ENCODE measurements at places on chromosomes 7 and 10. TPM values are rescaled to one million over a fixed set of nuclear protein-coding genes. Genes with fewer than 3 reads are reported as not detected.

TSPAN12 gene
- total RNA-seq, result 9.8 TPM

- H3K36me3 ChIP-seq, result no peaks in the 10 kb centered on the region
- no peak for DNase-seq
- no peaks in the 10 kb centered on the region for H3K27me3 ChIP-seq
- no peak overlapping the region for H3K4me3 ChIP-seq
- H3K27ac ChIP-seq, result no peak overlapping the region
These were observed 242.2 kb downstream of the TSPAN12 start for GRCh38 chr7:120615703-120616102.

- H3K27me3 ChIP-seq, result no peaks in the 10 kb centered on the region
- H3K4me1 ChIP-seq, result peaks cover 18% of the 10 kb centered on the region
- H3K36me3 ChIP-seq, result no peaks in the 10 kb centered on the region
- peak; percentile 93 for DNase-seq
- no peak overlapping the region for H3K4me3 ChIP-seq
These were observed 115.9 kb upstream of the EEPD1 start for GRCh38 chr7:36037121-36037662.

DNA sequence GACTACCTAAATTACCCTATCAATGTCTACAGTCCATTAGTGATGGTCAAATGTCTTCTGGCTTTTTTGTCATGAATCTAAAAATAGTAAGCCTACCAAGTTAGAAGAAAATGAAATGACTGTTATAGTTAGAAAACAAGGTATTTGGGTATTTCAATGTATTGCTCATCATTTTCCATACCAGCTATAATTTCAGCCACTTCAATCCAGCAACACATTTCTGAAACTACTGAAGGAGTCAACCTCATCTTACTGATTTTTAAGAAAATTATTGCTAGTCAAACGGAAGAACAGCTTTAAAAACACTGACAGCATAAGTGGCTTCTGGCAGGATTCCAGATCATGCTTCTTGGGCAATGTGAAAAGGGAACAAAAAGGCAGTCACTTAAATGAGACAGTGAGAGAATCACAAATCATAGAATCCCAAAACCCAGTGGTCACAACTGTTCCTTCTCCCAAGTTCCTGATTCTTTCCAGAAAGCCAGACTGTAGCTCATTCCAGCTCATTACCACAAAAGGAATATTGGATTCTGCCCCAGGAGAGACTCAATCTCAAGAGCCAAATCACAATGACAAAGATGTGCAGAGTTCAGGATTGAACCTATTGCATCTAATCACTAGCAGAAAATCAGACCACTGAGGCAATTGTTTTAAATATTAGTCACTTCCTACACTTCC, 61.2 kb upstream of the LRRN3 start:
- no peaks in the 10 kb centered on the region for H3K36me3 ChIP-seq
- DNase-seq, result peak; percentile 55
- no peaks in the 10 kb centered on the region for H3K27me3 ChIP-seq
- no peak overlapping the region for H3K27ac ChIP-seq
- no peak overlapping the region for H3K4me3 ChIP-seq

DNA sequence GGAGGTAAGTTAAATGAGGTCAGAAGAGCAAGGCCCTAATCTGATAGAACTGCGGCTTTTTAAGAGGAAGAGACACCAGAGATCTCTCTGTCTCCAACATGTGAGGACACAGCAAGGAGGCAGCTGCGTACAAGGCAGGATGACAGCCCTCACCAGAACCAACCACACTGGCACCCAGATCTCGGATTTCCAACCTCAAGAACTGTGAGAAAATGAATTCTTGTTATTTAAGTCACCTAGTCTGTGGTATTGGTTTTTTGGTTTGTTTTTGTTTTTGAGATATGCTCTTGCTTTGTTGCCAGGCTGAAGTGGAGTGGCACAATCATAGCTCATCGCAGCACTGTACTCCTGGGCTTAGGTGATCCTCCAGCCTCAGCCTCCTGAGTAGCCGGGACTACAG, 127.2 kb downstream of the DLG5 start:
- H3K36me3 ChIP-seq, result peaks cover 11% of the 10 kb centered on the region
- peaks cover 25% of the 10 kb centered on the region for H3K4me1 ChIP-seq
- H3K4me3 ChIP-seq, result no peak overlapping the region
- DNase-seq, result peak; percentile 23
- H3K27me3 ChIP-seq, result no peaks in the 10 kb centered on the region
- H3K27ac ChIP-seq, result no peak overlapping the region

ZNF853 gene
- total RNA-seq, result 5.0 TPM

GRCh38 chr7:22269963-22270362, 87.0 kb downstream of the RAPGEF5 start:
- H3K4me1 ChIP-seq, result no peaks in the 10 kb centered on the region
- no peaks in the 10 kb centered on the region for H3K36me3 ChIP-seq
- no peaks in the 10 kb centered on the region for H3K27me3 ChIP-seq
- no peak for DNase-seq
- no peak overlapping the region for H3K27ac ChIP-seq
- H3K4me3 ChIP-seq, result no peak overlapping the region

NRG3 gene
- 2.3 TPM for total RNA-seq

DNA sequence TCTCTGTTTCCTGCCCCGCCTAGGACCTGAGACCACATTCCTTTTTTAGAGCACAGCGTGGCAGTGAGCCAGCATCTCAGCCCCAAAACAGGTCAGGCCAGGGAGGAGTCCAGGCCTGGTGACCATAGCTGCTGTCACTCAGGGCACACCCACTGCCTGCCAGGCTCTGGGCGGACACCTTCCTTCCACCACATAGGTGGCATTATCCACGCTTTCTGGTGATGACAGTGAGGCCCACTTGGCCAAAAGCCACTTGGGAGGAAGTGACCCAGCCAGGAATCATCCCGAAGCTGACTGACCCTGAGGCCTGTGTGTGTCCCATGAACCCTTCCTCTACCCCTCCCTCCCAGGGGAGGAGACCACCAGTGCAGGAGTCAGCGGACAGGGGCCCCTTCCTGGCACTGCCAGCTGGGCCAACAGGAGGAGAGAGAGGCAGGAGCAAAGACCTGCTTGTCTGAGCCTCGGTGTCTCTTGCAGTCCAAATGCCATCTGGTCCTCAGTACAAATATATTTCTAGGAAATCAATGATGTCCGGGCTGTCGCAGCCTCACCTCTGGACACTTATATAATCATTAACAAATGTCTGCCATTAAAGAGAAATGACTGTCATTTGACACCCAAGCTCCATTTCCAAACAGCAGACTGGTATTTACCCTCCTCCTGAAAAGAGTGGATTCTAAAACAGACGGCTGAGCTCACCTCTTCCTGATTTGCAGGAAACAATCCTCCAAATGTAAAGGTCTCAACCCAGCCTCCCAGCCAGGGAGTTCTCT, 63.0 kb downstream of the ABRAXAS2 start:
- no peak overlapping the region for H3K27ac ChIP-seq
- H3K27me3 ChIP-seq, result peaks cover 4% of the 10 kb centered on the region
- H3K4me3 ChIP-seq, result no peak overlapping the region
- H3K4me1 ChIP-seq, result no peaks in the 10 kb centered on the region

DNA sequence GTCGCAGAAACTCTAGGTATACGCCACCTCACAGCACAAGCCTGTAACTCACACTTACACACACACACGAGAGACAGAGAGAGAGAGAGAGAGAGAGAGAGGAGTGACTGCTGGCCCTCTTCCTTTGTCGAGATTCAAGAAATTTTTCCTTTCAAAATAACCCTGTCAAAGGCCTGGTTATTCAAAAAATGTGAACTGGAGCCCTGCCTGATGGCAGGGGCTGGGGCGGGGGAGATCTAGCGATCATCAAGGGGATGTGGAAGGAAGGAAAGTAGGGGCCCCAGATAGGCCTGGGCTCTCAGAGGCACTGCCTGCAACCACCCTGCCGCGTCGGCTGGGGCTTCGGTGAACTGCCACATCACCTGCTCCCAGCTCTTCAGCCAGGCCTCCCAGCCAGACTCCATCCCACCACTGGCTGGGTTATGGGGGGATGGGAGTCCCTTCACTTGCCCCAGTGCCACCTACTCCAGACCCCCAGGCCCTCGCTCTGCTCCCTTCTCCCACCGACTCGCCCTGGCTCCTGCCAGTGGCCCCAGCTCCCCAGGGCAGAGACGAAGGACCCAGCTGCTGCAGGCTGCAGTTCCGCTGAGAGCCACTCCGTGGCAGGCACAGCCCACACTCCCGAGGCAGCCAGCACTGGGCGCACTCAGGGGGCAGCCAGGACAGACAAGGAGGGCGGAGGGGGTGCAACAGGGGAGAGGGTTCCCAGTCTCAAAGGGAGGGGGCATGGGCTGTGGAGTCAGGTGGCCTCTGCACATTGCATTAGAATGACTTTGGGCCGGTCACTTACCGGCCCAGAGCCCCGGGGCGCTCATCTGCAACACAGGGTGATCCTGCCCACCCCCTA, 15.3 kb downstream of the KCNH2 start:
- no peak overlapping the region for H3K4me3 ChIP-seq
- no peaks in the 10 kb centered on the region for H3K36me3 ChIP-seq
- no peaks in the 10 kb centered on the region for H3K4me1 ChIP-seq
- DNase-seq, result no peak
- H3K27me3 ChIP-seq, result peaks cover 26% of the 10 kb centered on the region

ZNF488 gene
- 1.4 TPM for total RNA-seq

PYROXD2 gene
- 4.5 TPM for total RNA-seq

DNA sequence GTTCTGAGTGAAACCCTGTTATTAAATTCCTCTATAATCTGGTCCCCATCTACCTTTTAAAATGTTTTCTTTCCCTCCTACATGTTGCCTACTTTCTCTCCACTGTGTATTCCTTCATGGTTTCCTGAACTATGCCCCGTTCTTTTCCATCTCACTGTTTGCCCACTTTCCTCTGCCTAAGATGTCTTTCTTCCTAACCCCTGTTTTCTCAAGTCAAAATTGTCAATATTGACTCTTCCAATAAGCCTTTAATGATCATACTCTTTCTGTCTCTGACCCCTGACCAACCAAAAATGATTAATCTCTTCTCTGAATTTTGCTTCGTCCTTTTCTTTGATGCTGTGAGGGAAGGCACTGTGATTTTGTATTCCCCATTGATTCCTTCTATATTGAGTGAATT, 30.6 kb upstream of the OIT3 start:
- peaks cover 2% of the 10 kb centered on the region for H3K36me3 ChIP-seq
- DNase-seq, result no peak
- H3K27me3 ChIP-seq, result no peaks in the 10 kb centered on the region

C10orf88 gene
- 14.3 TPM for total RNA-seq

DNA sequence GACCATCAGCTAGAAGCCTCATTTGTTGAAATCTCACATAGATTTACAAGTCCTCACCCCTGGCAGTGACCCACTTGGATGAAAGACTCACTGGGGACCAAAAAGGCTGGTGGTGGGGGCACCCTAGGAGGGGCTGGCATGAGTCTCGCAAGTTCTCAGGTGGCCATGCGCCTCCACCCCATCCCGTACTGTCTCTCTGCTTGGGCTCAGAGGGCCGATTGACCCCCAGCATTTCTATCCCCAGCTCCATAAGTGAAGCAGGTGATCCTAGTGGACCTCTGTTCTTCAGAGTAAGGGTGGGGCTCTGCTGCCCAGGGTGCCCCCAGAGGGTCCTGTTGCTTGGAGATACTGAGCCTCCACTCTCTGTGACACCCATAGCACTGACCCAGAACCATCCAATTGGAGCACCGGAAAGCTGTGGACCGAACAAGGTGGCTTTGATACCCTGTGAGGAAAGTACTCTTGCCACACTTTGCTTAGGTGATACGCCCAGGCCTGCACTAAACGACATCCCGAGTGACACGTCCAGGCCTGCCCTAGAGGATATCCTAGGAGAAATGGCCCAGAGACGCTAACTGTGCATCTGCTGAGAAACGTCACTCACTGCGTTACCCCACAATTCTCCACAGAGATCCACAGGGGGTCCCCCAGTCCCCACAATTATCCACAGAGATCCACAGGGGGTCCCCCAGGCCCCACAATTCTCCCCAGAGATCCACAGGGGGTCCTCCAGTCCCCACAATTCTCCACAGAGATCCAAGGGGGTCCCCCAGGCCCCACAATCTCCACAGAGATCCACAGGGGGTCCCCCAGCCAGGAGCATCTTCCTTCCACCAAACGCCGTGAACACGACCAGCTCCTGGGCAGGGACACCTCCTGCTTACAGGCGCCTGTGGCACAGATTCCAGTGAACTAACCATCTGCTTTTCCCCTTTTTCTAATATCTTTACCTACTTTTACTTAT, 262.9 kb downstream of the PTPRN2 start:
- H3K4me1 ChIP-seq, result no peaks in the 10 kb centered on the region
- DNase-seq, result no peak
- no peak overlapping the region for H3K27ac ChIP-seq

SKIDA1 gene
- total RNA-seq, result 7.8 TPM

MYL10 gene
- 0.73 TPM for total RNA-seq

- no peak overlapping the region for H3K27ac ChIP-seq
- H3K4me1 ChIP-seq, result peaks cover 63% of the 10 kb centered on the region
- no peak overlapping the region for H3K4me3 ChIP-seq
- no peaks in the 10 kb centered on the region for H3K36me3 ChIP-seq
- DNase-seq, result no peak
- H3K27me3 ChIP-seq, result no peaks in the 10 kb centered on the region
These were observed 29.7 kb downstream of the OGDH start for GRCh38 chr7:44636041-44636584.

GRCh38 chr10:103551619-103552602, 58.4 kb downstream of the NEURL1 start:
- peaks cover 52% of the 10 kb centered on the region for H3K27me3 ChIP-seq
- DNase-seq, result no peak
- no peaks in the 10 kb centered on the region for H3K36me3 ChIP-seq
- peaks cover 4% of the 10 kb centered on the region for H3K4me1 ChIP-seq
- H3K4me3 ChIP-seq, result no peak overlapping the region

MRLN gene
- not detected for total RNA-seq

C10orf62 gene
- total RNA-seq, result not detected

DNA sequence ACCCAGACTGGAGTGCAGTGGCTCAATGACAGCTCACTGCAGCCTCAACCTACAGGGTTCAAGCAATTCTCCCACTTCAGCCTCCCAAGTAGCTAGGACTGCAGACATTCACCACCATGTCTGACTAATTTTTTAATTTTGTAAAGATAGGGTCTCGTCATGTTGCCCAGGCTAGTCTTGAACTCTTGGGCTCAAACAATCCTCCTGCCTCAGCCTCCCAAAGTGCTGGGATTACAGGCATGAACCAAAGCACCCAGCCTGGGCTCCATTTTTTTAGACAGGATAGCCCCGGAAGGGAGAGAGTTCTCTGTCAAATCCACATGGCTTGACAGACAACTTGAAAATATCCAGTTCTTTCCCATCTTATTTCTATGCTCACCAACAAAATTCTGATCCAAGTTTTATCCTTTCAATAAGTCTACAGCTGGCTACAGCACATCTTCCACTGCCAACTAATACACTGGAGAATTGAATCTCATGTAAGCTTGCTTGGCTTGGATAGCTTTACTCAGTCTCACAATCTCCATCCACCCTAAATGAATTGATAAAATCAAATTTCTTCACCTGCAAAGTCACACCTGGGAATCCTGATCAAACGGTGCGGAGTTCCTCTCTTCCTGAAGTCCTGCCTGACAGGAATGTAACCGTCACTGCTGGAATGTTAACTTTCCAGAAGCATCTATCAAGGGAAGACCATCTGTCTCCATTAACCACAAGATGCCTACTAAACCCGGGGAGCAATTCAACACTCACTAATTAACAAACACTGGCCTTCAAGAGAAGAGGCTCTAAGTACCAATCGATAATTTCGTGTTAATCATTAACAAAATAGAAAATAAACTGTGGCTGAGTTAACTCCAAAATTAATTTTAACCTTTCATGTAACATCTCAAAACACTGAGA, 239.7 kb upstream of the MKLN1 start:
- no peak overlapping the region for H3K27ac ChIP-seq
- no peak for DNase-seq
- H3K36me3 ChIP-seq, result no peaks in the 10 kb centered on the region
- H3K4me3 ChIP-seq, result no peak overlapping the region
- H3K27me3 ChIP-seq, result no peaks in the 10 kb centered on the region
- H3K4me1 ChIP-seq, result no peaks in the 10 kb centered on the region

- H3K36me3 ChIP-seq, result peaks cover 12% of the 10 kb centered on the region
- DNase-seq, result no peak
- H3K27ac ChIP-seq, result no peak overlapping the region
- H3K4me3 ChIP-seq, result no peak overlapping the region
- H3K4me1 ChIP-seq, result no peaks in the 10 kb centered on the region
These were observed 32.0 kb downstream of the GBX1 start for GRCh38 chr7:151135525-151135845.
